ENCODE measurements at places on chromosomes 11 and 22.
A peak's percentile ranks its signal among the peaks of the same experiment; 100 is the strongest.

- DNase-seq: peak; percentile 56
These were observed 138.3 kb downstream of the TMEM135 start for GRCh38 chr11:87176044-87176443.

- no peak for DNase-seq
These were observed 25.2 kb upstream of the DEPDC7 start for GRCh38 chr11:32990481-32990880.

- DNase-seq: no peak
These were observed 32.9 kb upstream of the EED start for GRCh38 chr11:86211619-86212018.

GRCh38 chr22:47188261-47189055 lies 426.0 kb downstream of the TBC1D22A start:
- DNase-seq: no peak

DNA sequence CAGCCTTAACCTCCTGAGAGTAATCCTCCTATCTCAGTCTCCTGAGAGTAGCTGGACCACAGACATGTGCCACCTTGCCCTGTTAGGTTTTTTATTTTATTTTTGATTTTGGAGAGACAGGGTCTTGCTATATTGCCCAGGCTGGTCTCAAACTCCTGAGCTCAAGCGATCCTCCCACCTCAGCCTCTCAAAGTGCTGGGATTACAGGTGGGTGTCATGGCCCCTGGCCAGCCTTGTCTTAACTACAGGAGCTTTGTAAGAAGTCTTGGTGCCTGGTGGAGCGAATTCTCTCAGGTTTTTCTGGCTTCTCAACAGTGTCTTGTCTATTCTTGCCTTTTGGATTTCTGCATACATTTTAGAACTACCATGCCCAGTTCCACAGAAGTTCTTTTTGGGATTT lies 546.4 kb downstream of the TBC1D22A start:
- DNase-seq: no peak

DNA sequence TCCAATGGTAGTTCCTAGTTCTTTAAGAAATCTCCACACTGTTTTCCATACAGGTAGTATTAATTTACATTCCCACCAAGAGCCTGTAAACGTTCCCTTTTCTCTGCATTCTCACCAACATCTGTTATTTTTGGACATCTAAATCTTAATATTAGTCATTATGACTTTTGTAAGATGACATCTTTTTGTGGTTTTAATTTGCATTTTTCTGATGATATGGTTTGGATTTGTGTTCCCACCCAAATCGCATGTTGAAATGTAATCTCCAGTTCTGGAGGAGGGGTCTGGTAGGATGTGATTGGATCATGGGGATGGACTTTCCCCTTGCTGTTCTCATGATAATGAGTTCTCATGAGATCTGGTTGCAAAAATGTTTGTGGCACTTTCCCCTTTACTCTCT lies 89.0 kb downstream of the MUC15 start:
- DNase-seq: no peak

GRCh38 chr11:46903846-46904245 lies 14.5 kb downstream of the LRP4 start:
- DNase-seq: no peak

GRCh38 chr11:111730871-111731591 lies 35.2 kb downstream of the PPP2R1B start:
- DNase-seq: peak; percentile 55

- DNase-seq: no peak
These were observed 268.4 kb downstream of the FAM76B start for GRCh38 chr11:95521133-95521542.

- no peak for DNase-seq
These were observed 14.5 kb downstream of the FEZ1 start for GRCh38 chr11:125481531-125481930.

DNA sequence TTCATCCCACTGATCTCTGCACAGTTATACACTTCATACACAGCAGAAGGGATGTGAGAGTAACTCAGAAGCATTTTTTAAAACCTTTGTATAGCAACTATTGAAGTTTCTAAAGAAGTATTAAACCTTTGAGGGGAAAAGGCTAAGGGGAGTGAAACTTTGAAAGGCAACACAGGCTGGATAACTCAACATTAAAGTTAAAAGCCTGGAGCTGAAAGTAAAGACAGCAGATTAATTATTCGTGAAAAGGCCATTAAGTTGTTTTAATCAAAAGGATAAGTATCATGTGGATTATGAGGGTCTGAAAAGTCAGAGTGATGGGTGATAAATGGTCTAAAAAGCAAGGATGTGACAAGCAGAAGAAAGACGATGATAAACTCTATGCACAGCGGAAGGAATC lies 17.5 kb downstream of the WT1 start:
- DNase-seq: no peak

DNA sequence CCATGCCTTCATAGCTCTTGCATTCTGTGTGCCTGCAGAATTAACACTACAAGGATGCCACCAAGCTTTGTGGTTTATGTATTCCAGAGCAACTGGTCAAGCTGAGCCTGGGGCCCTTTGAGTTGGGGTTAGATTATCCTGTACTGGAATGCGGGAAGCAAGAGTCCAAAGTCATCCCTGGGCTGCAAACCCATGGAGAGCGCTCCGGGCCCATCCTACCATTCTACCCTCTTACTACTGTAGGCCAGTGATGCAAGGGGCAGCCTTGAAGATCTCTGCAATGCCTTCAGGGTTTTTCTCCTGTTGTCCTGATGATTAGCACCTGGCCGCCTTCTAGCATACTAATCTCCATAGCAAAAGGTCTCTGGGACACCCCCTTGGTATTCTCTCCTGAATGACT lies 51.3 kb downstream of the TUG1 start:
- no peak for DNase-seq

- DNase-seq: no peak
These were observed 35.4 kb downstream of the CD82 start for GRCh38 chr11:44600839-44601383.

DNA sequence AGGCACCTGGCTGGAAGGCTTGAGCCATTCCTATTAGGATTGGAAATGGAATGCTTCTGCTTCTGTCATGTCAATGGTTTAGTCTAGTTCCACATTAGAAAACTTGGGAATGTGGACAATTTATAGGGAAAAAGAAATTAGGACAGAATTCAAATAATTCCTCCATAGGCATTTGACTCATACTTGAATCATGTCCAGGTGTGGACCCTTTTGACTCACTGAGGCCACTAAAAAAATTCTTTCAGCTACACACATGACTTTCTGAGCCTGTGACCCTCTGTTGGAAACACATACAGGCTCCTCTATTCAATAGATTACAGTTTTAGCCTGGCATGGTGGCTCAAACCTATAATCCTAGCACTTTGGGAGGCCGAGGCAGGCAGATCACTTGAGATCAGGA lies 100.5 kb downstream of the RASSF10 start:
- no peak for DNase-seq

GRCh38 chr22:41222846-41223507 lies 17.8 kb downstream of the CHADL start:
- DNase-seq: no peak

DNA sequence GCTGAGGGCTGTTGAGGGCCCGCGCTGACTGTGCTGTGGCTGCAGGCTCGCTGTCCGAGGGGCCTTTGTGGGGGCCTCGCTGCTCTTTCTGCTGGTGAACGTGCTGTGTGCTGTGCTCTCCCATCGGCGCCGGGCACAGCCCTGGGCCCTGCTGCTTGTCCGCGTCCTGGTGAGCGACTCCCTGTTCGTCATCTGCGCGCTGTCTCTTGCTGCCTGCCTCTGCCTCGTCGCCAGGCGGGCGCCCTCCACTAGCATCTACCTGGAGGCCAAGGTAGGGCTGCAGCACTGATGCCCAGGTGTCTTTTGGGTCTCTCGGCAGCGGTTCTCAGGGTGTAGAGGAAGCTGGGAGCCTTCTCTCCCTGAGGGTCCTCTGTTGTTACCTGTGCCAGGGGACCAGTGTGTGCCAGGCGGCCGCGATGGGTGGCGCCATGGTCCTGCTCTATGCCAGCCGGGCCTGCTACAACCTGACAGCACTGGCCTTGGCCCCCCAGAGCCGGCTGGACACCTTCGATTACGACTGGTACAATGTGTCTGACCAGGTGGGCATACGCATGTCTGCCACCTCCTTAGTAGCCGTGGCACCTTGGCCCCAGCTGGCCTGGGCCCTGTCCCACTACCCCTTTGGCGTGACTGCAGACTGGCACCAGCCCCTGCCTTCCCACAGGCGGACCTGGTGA lies 2.2 kb downstream of the GPR137 start:
- DNase-seq: no peak

- no peak for DNase-seq
These were observed 124.6 kb downstream of the PHF21B start for GRCh38 chr22:44884968-44885805.

- no peak for DNase-seq
These were observed 197.4 kb downstream of the TRIM29 start for GRCh38 chr11:119940401-119940976.

DNA sequence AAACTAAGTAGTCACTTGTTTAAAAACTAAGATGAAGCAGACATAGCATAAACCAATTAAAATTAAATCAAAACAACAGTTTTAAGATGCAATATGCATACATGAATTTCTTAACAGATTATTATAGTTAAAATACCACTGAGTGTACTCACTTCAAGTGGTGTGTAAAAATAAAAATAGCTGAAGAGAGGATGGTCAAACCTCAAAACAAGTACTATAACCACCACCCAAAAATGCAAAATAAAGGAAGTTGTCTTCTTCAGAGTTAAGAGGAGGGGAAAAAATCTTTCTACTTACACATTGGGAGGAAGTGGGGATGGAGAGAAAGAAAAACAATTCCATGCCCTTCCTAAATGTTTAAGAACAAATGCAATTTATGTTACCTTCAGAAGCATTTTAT lies 31.9 kb downstream of the RRAS2 start:
- DNase-seq: peak; percentile 31

- no peak for DNase-seq
These were observed 1.9 kb downstream of the SLC5A1 start for GRCh38 chr22:32044913-32045312.

GRCh38 chr11:62044639-62045121 lies 77.2 kb upstream of the FTH1 start:
- no peak for DNase-seq

GRCh38 chr11:96185220-96185768 lies 157.7 kb downstream of the MAML2 start:
- DNase-seq: no peak

GRCh38 chr22:46369716-46370583 lies 34.4 kb downstream of the TRMU start:
- DNase-seq: no peak

GRCh38 chr11:119376197-119376847 lies 5.2 kb downstream of the USP2 start:
- DNase-seq: no peak

Data from EH (cell line).